ENCODE measurements at places on chromosomes 1 and 21.

GRCh38 chr1:153339802-153340201 is 8.8 kb downstream of the PGLYRP4 start:
- DNase-seq = no peak

DNA sequence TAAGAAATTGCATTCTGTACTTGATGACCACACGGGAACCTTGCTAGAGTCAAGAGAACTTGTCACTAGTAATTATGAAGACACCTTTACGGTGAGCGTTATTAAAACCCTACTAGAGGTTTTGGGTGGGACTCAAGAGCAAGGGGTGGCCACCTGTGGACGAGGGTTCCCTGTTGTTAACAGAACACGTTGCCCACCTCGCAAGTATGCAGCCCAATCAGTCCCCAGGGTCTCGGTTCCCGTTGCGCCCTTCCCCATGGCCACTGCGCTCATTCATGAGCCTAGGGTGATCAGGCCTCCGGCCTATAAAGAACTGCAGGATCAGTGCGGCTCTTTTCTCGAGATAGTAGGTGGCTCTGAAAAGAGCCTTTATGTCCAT is 30.2 kb upstream of the RNF187 start:
- DNase-seq = no peak

- no peak for DNase-seq
Measured at GRCh38 chr1:40710581-40711315, 19.2 kb downstream of the NFYC start.

- DNase-seq = no peak
Measured at GRCh38 chr1:39173119-39173994, 31.1 kb upstream of the MACF1 start.

DNA sequence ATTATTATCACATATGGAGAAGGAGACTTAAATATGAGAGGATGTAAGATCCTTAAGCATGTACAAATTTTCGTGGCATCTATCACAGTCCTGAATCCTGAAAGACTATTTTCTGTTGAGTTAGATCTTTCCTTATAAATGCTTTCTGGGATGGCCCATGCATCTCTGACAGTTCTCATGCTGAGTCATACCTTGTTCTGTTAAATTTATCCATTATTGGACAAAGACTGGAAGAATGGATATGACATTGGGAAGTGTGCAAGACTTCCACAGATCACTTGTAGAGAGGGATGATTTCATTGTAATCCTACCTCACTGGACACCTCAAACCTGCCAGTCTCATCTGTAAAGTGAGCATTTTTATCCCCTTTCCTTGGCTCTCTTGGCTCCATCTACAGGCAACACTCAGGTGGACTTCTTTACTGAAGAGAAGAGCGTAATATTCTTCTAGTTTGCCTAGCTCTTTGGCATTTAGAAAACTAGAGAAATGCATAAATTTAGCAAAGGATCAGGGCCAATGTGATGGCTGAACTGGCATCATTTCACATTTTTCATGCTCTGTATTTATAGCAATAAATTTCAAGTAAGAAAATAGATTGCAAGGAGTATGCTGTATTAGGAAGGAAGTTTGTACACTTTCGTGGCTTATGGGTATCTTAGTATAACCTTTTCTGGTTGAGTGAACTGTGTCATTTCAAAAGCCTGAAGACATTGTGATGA is 128.2 kb downstream of the NFIA start:
- no peak for DNase-seq

DNA sequence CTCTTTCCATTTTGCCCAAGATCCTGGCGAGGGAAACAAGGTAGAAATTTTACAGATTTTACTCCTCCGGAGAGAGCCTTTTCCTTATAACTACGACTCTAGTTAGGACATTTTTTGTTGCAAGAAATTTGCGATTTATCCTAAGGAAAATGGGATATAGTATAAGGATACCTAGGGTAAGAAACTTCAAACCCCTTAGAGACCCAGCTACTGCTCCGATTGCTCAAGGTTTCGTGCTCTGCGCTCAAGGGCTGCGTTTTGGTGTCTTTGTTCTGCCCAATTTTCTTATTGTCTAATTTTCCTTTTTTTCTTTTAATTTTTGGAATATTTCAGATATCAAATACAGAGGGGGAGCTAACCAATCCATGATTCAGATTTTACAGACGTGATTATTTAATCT is 1.5 kb downstream of the TTC3 start:
- DNase-seq = no peak

GRCh38 chr1:191662746-191663145 is 495.5 kb upstream of the RGS18 start:
- no peak for DNase-seq

- no peak for DNase-seq
Measured at GRCh38 chr1:52867087-52867863, 24.7 kb downstream of the ZYG11A start.

GRCh38 chr1:219812491-219813203 is 115.7 kb downstream of the SLC30A10 start:
- no peak for DNase-seq

- DNase-seq = no peak
Measured at GRCh38 chr1:42739753-42740700, at the start of gene CLDN19. TSS of gene CLDN19 (minus strand) at chr1:42740236. CDS start at chr1:42740063, 173 bp downstream.

- DNase-seq = no peak
Measured at GRCh38 chr1:246254854-246255253, 252.2 kb downstream of the SMYD3 start.

GRCh38 chr21:33940881-33941245 is 25.3 kb upstream of the ATP5PO start:
- DNase-seq = no peak

DNA sequence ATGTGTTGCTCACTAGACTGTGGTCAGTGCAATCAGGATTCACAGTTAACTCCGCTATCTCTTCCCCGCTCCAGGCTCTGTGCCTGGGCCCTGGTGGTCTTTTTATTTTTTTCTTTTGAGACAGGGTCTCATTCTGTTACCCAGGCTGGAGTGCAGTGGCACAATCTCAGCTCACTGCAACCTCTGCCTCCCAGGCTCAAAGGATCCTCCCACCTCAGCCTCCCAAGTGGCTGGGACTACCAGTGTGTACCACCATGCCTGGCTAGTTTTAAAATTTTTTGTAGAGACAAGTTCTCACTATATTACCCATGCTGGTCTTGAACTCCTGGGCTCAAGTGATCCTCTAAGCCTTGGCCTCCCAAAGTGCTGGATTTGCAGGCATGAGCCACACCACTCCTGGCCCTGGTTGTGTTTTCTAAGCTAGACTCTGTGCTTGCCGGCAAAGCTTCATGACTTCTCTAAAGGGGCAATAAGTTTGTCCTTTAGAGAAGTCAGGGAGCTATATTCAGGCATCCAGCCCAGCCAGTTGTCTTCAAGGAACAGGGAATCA is 1.4 kb downstream of the RCSD1 start:
- no peak for DNase-seq

DNA sequence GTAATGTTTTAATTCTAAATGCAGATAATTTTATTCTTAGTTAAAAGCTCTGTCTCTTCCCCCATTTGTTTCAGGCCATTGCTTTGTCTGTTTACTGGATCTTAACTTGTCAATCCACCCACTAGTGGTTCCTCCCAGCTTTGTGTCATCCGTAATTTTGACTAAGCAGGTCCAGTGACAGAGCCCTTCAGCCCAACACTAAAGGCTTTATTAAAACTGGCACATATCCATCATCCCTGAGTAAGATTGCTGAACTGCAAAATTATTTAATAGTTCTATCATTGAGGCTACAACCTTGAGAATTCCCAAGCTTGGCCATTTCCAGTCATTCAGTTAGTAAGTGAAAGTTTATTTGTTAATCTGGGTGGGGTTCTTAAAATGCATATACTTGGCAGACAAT is 96.7 kb downstream of the NGF start:
- DNase-seq = no peak

DNA sequence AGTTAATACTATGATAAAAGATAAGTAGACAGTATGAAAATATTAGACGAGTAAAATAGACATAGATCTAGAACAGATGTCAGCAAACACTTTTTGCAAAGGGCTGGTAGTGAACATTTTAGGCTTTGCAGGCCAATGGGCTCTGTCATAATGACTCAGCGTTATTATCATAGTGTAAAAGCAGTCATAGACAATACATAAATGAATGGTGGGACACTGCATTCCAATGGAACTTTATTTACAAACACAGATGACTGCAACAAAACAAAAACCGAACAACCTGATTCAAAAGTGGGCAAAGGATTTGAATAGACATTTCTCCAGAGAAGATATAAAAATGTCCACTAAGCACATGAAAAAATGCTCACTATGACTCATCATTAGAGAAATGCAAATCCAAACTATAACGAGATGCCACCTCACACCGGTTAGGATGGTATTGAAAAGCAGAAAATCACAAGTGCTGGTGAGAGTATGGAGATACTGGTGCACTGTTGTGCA is 7.3 kb downstream of the GSTM5 start:
- DNase-seq = no peak

DNA sequence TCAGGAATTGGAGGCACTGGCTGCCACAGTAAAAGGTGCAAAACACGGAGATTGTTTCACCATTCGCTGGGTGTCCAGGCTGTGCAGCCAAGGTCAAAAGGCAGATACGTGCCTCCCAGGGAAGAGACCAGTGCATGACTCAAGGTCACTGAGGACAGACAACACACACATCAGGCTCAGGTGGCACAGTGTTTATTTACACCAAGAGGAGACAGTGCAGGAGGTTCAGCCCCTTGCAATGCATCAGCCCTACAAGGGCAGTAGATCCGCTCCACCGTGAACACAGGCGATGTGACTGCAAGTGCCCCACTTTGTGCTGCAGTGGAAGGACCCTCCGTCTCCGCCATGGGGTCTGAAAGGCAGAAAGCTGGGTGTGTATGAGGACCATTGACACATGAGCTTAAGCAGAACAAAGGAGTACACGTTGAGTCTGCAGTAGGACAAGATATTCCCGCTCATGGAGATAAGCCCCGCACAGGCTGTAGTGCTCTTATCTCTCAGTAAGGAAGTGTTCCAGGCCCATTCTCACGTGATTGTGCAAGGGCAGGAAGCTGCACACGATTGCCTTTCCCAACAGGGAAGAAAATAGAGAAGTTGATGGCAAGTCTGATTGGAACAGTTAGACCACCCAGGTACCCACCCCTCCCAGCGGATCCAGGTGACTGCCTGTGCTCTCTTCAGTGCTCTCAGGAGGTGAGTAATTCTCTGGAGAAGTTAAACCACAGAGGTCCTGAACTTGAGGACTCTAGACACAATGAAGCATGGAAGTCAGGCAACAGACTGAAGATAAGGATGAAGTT is 37.5 kb upstream of the QSOX1 start:
- DNase-seq = no peak

- no peak for DNase-seq
Measured at GRCh38 chr1:170700842-170701615, 37.1 kb downstream of the PRRX1 start.

- no peak for DNase-seq
Measured at GRCh38 chr1:199545780-199546179, 481.7 kb upstream of the NR5A2 start.

GRCh38 chr1:27816921-27817630 is 13.5 kb upstream of the PPP1R8 start:
- DNase-seq = no peak

DNA sequence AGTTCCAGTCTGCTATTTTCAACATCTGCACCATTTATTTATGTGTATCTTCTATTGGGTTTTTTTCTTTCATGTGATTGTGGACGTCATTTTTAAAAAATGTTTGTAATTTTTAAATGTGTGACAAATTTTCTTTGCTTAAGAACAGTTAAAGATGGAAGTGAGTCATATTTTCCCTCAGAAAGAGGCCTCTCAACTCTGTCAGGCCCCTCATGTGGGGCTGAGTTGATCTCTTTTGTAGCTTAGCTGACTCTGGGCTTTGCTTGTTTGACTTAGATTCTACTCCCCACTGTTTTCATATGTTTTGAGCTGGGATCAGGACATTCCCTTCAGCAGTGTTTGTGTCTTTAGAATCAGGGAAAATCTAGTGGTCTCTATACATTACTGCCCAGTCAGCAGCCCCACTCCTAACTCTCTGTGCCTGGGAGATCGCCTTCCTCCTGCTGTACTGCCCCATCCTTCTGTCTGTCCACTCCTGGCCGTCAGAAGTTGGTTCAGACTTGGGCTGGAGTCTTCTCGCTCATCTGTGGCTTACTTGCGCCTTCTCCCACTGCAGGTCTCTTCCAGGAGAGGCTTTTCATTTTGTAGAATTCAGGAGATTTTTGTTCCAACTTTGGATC is 137.4 kb downstream of the DYRK1A start:
- no peak for DNase-seq

- DNase-seq = no peak
Measured at GRCh38 chr21:34522284-34522683, 10.3 kb upstream of the KCNE1 start.

DNA sequence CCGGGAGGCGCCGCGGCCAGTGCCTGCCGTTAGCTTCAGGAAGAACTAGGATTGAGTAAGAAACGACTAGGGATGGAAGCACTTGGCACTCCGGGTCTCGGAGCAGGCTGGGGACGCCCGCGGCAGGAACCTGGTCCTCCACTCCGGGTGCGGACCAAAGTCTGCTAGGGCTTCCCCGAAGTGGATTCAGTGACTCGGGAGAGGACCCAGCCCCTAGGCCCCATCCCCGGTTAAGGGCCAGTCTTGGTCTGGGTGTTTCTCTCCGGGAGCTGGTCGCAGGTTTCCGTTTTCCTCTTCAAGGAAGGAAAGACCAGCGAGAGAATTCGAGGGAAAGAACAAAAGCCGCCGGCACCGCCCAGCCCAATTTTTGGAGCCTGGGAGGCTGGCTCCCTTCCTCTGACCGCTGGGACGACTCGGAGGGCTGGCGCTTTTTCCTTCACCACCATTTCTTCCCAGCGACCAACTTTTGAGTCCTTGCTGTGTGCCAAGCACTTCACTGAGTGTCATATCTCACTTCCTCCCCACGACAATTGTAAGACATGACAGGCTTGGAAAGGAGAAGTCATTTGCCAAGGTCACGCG is 16.8 kb upstream of the STMN1 start:
- DNase-seq = peak; percentile 1

DNA sequence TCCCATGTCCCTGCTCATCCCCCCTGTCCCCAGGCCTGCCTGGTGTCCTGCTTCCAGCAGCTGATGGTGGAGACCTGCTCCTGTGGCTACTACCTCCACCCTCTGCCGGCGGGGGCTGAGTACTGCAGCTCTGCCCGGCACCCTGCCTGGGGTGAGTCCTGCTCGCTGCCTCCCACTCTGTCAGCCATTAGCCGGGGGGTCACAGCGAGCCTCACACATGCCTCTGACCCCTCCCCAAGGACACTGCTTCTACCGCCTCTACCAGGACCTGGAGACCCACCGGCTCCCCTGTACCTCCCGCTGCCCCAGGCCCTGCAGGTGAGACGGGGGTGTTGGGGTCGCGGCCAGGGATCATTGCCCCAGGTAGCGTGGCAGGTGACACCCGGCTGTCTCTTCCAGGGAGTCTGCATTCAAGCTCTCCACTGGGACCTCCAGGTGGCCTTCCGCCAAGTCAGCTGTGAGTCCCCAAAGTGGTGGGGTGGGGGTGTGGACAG is 10.0 kb downstream of the SCNN1D start:
- peak; percentile 68 for DNase-seq

DNA sequence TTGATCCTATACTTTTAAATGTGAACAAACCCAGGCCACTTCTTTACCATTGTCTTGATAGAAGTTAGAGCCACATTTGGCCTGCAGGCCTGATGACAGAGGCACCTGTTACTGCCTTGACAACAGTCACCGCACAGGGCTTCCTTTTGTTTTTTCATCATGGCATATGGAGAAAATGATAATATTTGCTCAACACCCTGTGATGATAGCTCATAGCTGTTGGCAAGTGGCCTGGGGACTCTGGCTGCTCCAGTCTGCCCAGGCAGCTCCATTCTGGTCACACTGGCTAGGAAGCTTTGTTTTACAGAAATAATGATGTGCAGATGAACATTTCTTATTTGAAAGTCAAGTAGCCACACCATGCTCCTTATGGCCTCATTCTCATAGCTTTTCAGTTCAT is 89.6 kb upstream of the GPR88 start:
- no peak for DNase-seq
